ENCODE measurements at places on chromosomes 4 and X. TPM values are rescaled to one million over a fixed set of nuclear protein-coding genes. Genes with fewer than 3 reads are reported as not detected.

Gene GLRA3
- not detected for total RNA-seq

- no peak for DNase-seq
- H3K27ac ChIP-seq = peak overlapping the region; percentile 85
Observed at GRCh38 chrX:136910565-136911035, 30.1 kb upstream of the RBMX start.

GRCh38 chrX:129980540-129981199 lies 1.8 kb upstream of the BCORL1 start:
- no peak overlapping the region for H3K4me3 ChIP-seq
- H3K27me3 ChIP-seq = no peaks in the 10 kb centered on the region
- no peak overlapping the region for H3K27ac ChIP-seq
- H3K4me1 ChIP-seq = peaks cover 14% of the 10 kb centered on the region
- no peaks in the 10 kb centered on the region for H3K36me3 ChIP-seq

DNA sequence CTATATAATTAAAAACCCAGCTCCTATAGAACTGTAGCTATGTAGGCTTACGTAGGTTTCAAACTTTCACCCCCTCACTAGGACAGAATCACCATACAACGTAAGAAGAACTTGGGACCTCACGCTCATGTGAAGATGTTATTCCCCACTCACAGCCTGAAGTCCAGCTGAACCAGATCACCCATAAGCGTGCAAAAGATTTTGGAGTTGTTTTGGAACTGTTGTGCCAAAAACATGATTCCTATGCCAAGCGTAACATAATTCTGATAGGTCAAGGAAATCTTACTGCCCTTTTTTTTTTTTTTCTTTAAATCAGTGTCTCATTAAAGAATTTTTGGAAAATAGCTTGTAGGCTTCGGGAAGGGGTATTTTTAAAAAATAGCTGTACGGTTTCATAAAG lies 57.0 kb downstream of the LCORL start:
- H3K4me1 ChIP-seq = no peaks in the 10 kb centered on the region
- no peak overlapping the region for H3K4me3 ChIP-seq
- H3K27me3 ChIP-seq = no peaks in the 10 kb centered on the region
- no peak for DNase-seq

DNA sequence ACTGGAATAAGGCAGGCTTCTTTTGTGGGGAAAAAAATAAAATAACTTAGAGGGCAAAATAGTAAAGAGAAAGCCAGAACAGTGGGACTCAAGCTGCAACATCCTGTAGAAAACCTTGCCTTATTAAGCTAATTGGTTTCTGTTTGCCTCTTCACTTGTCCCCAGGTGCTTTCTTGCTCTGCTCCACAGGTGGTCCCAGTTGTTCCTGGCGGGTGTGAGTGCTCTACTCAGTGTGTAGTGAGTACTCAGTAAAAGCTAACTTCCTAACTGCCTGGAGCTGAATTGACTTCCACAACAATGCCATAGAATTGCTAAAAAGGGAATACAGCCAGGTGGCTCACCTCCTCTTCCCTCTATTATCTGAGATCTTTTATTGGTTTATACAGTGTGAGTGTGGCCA lies 930.2 kb downstream of the C4orf33 start:
- H3K4me1 ChIP-seq = no peaks in the 10 kb centered on the region
- no peak overlapping the region for H3K4me3 ChIP-seq
- no peaks in the 10 kb centered on the region for H3K27me3 ChIP-seq

Gene RNF175
- total RNA-seq = not detected

DNA sequence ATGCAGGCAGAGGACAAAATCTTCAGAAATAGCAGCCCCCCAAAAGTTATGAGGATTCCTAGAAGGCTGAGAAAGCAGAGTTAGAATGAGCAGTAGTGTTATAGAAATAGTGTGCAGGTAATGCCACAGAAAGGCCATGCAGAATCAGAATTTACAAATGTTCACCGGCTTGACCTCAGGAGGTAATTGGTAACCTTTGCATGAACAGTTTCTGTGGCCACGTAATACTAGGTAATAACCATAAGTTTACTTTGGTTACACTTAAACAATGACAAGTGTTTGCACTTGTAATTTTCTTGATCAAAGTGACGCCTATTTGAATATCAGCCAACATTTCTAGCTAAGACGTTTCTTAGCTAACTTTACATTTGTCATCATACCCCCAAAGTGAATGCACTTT lies 393.6 kb downstream of the GPAT3 start:
- no peaks in the 10 kb centered on the region for H3K4me1 ChIP-seq
- H3K4me3 ChIP-seq = no peak overlapping the region
- no peak for DNase-seq
- peaks cover 2% of the 10 kb centered on the region for H3K27me3 ChIP-seq
- no peak overlapping the region for H3K27ac ChIP-seq

- DNase-seq = no peak
- H3K27ac ChIP-seq = no peak overlapping the region
- no peaks in the 10 kb centered on the region for H3K36me3 ChIP-seq
- H3K4me1 ChIP-seq = peaks cover 12% of the 10 kb centered on the region
Observed at GRCh38 chr4:121277194-121278105, 103.4 kb downstream of the QRFPR start.

GRCh38 chr4:12446256-12446655 lies 1017.6 kb upstream of the HS3ST1 start:
- no peaks in the 10 kb centered on the region for H3K27me3 ChIP-seq
- H3K4me3 ChIP-seq = no peak overlapping the region
- no peak for DNase-seq

GRCh38 chr4:101102114-101102742 lies 245.1 kb downstream of the PPP3CA start:
- H3K27ac ChIP-seq = no peak overlapping the region
- no peak for DNase-seq

GRCh38 chr4:150581641-150582051 lies 305 bp upstream of the MAB21L2 start:
- H3K4me3 ChIP-seq = no peak overlapping the region
- no peak overlapping the region for H3K27ac ChIP-seq

GRCh38 chrX:129932016-129932820 lies 26.3 kb downstream of the UTP14A start:
- peaks cover 5% of the 10 kb centered on the region for H3K4me1 ChIP-seq
- DNase-seq = peak; percentile 78
- no peak overlapping the region for H3K27ac ChIP-seq

GRCh38 chr4:183763990-183764754 lies 105.1 kb downstream of the TRAPPC11 start:
- no peak overlapping the region for H3K27ac ChIP-seq
- no peak for DNase-seq

GRCh38 chrX:132390792-132391191 lies 98.0 kb downstream of the MBNL3 start:
- H3K4me1 ChIP-seq = peaks cover 5% of the 10 kb centered on the region
- no peak overlapping the region for H3K4me3 ChIP-seq
- no peaks in the 10 kb centered on the region for H3K36me3 ChIP-seq
- DNase-seq = no peak

GRCh38 chrX:2538031-2538757 lies 37.4 kb upstream of the DHRSX start:
- peaks cover 5% of the 10 kb centered on the region for H3K27me3 ChIP-seq
- no peak for DNase-seq
- H3K4me3 ChIP-seq = no peak overlapping the region
- no peaks in the 10 kb centered on the region for H3K36me3 ChIP-seq
- no peaks in the 10 kb centered on the region for H3K4me1 ChIP-seq

Gene CD38
- 24.3 TPM for total RNA-seq

DNA sequence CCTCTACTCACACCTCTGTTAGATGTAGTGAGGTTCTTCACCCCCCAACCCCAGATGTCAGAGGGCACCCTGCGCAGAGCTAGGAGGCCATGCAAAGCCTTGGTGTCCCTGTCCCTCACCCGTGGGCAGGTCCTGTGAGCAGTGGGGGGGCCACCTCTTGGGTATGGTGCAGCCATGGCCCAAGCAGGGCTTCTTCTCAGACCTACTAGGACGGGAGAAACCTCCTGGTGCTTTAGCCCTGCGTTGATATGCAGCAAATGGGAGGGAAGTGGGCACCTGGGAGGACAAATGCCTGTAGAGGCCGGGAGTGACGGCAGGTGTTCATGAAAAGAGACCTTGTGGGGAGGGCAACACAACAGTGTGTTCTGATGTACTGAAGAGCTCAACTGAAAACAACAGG lies 38.5 kb upstream of the MSANTD1 start:
- no peaks in the 10 kb centered on the region for H3K27me3 ChIP-seq
- no peak overlapping the region for H3K27ac ChIP-seq
- H3K4me3 ChIP-seq = no peak overlapping the region
- no peak for DNase-seq

- peaks cover 31% of the 10 kb centered on the region for H3K27me3 ChIP-seq
- H3K4me3 ChIP-seq = peak overlapping the region; percentile 37
- DNase-seq = peak; percentile 59
- peaks cover 24% of the 10 kb centered on the region for H3K4me1 ChIP-seq
- H3K36me3 ChIP-seq = no peaks in the 10 kb centered on the region
Observed at GRCh38 chrX:40006106-40007017, 91.4 kb downstream of the BCOR start.
